ENCODE measurements at places on chromosomes 6 and 20.

DNA sequence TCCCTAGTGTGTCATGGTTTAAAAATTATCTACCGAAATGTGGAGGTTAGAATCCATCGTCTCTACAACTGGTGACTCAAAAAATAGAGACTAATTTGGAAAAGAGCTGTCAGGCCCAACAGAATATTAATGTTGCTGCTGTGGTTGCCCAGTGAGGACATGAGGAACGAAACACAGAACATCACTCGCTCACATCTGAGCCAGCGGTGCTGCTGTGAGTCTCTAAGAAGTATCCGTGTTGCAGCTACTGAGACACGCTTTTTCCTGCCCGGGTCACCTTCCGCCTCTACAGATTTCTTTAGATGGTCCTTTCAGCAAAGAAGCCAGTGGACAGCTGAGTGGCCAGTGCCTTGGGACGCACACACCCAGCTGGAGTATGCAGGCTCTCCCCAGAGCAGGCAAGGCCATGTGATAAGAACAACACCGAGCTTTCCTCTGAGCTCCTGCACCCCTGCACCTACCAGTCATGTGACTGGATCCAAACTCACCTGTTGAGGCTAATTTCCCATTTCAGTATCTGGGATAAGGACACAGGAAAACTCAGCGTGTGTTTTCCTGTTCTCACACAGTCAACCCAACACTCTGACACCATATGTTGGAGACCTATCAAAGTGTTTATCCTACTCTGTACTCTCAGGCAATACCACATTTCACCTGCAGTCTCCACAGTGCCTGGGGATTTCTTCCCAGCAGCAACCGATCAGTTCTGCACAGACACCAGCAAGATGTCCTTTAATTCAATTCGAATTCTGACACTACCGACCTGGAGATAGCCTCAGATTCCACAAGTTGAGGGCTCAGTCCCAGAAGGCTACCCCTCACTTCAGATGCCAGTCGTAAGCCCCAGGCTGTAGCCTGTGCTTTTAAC lies 119.0 kb upstream of the RPS6KA2 start:
- DNase-seq, result no peak

DNA sequence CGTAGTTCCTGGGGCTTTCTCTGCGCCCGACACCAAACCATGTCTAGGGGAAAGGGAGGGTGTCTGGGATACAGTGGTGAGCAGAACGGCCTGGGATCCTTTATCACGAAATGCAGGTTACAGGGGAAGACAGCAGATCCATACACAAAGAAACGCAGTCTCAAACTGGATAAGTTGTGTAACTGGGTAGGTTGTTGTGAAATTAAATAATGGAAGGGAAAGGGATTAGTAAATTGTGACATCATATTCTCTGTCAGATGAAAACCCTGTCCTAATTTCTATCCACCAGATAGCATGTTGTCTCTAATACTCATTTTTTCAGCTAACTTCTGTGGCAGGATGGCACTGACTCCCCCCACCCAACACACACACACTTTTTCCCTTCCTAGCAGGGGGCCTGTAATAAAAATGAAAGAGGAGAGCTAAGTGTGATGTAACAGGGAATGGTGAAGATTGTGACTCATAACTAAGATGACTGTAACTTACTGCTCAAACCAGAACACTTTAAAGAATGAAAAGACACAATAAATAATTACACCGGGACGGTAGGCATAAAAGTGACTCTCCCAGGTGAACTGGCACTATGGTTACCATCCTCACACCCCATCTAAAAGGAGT lies 769 bp upstream of the TRPC4AP start:
- DNase-seq, result no peak

DNA sequence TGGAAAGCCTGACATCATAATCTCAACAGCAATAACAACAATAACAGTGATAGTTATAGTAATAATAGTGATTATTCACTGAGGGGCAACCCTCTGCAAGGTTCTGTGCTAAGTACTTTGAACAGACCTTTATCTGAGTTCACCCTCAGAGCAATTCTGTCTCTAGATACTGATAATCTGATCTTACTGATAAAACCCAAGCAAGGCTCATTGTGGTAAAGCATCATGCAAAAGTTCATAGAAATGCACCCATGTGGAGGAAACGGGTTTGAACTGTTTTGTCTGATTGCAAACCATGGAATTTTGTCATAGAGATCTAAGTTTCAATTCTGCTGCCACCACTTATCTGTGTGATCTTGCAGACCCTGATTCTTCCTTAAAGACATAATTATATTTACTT lies 1.3 kb upstream of the KIAA0408 start:
- DNase-seq, result no peak

GRCh38 chr6:116214681-116215080 lies 39.2 kb downstream of the TSPYL4 start:
- DNase-seq, result no peak

GRCh38 chr6:115839583-115840181 lies 221.0 kb downstream of the FRK start:
- DNase-seq, result no peak

DNA sequence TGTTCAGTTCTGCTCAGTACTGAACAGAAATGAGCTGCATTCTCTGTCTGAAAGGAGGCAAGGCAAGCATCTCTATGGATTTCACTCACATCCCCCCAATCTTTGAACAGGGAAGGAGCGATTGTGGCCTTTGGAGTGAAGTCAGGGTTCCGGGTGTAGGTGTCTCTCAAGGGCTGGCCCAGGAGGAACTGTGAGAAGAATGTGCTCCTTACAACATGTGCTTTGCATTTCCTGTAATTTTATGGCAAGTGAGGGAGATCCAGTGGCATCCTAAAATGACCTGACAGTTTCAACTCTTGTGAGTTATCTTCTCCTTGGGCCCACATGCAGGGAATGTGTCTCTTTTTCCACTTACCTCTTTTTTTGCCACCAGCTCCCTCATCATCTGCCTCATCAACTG lies 63.0 kb upstream of the RIN2 start:
- no peak for DNase-seq

DNA sequence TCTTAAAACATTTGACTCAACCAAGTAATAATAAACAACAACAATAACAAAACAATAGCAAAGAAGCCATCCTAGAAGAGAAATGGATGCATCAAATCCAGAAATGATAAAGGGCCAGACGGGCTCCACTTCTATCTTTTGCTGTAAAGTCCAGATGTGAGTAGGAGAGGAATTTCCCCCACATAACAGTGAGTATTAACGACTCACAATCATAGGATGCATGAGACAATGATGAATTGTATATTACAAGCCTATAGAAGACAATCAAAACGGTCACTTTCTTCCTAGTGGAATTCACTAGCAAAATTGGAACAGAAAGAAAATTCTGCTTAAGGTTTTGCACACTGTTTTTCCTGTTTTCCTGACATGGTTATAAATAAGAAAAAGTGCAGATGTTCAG lies 97.0 kb upstream of the PREP start:
- no peak for DNase-seq

DNA sequence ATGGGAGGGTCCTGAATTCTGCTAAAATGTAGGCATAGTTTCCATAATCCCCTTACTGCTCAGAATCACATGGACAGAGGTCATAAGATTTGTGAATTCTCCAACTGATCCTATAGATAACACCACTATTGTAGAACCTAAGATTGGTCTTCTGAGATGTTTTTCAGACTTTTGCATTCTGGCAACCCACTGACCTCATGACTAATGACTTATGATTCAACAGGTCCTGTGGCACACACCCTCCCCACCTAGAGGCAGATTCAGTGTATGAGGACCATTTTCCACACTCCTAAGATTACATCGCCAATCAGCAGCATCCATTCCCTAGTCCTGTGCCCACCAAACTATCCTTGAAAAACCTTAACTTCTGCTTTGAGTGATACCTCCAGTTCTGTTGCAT lies 207.2 kb downstream of the BTBD9 start:
- DNase-seq, result no peak

DNA sequence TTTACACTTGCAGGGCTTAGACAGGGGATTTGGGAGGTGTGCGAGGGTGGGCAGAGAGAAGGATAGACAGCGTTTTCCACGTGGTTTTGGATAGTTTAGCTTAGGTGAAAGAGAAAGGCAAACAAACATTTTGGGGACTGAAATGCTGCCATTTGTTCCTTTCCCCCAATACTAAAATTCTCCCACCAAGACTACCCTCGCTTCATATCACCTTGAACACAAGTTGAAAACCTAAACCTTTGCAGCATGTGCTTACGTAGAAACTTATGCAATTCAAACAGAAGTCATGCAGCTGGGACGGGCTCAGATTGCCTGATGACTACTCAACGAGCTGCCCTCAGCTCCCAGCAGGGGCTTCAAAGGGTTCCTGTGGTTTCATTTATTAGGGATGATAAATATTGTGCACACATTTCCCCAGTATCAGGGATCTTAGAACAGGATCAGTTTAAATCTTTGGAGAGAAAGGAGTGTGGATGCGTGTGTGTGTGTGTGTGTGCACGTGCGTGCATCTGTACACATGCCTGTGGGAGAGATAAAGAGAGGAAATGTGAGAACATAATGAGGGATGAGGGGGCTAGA lies 77.3 kb downstream of the SLC22A23 start:
- DNase-seq, result no peak

- DNase-seq, result no peak
Measured at GRCh38 chr6:54291146-54291545, 17.1 kb upstream of the TINAG start.

DNA sequence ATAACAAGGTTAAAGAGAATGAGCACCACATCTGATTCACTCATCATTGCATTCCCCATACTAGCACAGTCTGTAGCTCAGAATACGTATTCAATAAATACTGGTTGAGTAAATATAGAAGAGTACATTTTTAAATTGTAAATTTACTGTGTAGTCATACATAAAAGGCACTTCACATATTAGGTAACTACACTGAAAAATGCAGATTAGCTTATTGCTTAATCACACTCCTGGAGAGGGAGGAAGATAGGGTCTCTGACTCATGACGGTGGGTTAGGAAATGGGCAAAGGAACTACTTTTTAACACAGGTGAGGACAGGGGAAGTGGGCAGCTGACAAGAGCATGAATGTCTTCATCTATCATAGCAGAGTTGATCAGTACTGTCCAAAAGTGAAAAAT lies 133.2 kb downstream of the TBC1D32 start:
- DNase-seq, result no peak

GRCh38 chr20:38414769-38415450 lies 20.2 kb downstream of the SNHG17 start:
- DNase-seq, result no peak

- no peak for DNase-seq
Measured at GRCh38 chr20:13094976-13095375, 86.2 kb downstream of the SPTLC3 start.

GRCh38 chr6:36624461-36625157 lies 30.4 kb downstream of the SRSF3 start:
- no peak for DNase-seq

DNA sequence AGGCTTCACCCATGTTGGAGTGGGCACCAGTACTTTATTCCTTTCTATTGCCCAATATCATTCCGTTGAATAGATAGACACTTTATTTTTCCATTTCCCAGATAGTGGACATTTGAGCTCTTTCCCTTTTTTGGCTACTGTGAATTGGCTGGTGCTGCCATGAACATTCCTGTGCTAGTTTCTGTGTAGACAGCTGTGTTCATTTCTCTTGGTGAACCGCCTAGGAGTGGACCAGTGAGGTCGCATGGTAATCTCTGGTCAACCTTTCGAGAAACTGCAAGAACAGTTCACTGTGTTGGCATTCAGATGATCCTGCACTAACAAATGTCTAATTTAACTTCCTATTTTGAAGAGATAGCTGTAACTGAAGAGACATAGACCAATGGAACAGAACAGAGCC lies 58.6 kb downstream of the RAMACL start:
- DNase-seq, result no peak

DNA sequence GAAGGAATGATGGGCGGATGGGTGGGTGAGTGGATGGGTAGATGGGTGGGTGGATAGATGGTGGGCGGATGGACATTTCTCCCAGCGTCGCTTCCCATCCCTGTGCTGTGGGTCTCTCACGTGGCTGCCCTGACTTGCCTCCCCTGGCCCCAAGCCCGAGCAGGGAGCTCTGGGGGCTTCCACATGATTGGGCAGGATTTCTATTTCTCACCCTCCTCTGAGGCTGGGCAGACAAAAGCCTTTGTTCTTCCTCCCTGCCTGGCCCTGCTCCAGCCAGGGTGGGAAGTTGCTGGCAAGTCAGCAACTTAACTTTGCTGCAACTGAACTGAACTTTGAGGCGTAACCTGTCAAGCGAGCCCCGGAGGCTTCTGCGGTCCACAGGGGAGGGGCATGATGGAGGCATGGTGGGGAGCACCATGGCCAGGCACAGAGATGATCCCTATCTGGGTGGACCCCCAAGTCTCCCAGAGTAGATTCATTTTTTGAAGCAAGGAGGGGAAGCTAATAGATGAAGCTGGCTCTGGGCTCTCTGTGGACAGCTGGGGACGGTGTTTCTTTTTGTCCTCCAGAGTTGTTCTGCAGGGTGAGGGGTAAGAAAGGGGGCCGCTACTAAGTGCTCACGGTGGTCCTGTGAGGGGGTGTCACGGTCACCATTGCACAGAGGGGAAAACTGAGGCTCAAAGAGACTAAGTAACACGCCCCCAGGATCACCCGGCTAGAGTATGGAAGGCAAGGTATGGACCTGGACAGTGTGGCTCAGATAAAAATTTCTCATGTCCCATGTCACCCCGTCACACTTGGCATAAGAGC lies 140.1 kb downstream of the CEBPB start:
- no peak for DNase-seq

- no peak for DNase-seq
Measured at GRCh38 chr6:47379328-47379727, 69.6 kb upstream of the TNFRSF21 start.

DNA sequence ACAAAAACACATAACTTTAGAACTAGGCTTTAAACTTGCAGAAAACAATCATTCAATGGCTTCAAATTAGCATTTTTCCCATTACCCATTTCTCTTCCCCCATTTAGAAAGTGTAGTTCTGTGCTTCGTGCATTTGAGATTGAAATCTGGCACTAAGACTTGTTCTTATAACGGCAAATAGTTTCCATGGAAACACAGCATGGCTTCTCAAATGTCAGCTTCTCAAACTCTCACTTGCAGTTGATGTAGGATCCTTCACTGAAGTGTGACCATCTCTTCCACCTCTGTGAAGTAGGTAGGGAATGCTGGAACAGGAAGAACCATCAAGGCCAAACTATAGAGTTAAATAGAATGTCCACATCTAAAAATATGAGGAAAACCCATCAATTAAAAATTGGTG lies 52.2 kb downstream of the MANEA start:
- no peak for DNase-seq

DNA sequence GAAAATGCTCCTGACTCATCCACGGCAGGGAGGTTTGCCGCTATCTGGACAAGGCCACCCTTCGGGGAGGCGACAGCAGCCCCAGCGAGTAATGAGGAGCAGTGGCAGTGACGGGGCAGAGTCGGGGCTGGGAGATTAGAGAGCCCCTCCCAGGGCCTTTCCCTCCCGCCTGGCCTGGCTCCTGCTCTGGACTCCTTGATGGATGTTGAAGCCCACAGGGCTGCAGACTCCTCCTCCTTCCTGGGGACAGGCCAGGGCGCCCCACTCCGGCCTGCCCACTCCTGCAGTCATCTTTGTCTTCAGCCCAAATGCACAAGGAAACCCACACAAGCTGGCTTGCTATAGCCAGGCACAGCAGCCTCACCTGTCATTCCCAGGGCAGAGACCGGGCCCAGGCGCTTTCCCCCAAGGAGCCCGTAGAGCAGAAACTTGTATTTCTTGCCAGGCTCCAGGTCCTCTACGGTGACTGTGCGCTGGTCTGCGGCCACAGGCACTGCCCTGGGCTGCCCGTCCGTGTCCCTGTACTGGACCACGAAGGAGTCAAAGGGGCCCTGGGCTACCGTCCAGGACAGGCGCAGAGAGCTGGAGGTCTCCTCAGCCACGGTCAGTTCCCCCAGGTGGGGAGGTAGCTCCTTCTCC lies 7.7 kb downstream of the CYP21A2 start:
- DNase-seq, result no peak
